ENCODE measurements at places on chromosomes 1 and 21. TPM values are rescaled to one million over a fixed set of nuclear protein-coding genes. Genes with fewer than 3 reads are reported as not detected.
A peak's percentile ranks its signal among the peaks of the same experiment; 100 is the strongest.

SLC44A5 gene
- 3.4 TPM for total RNA-seq

OR2AJ1 gene
- total RNA-seq: not detected

MMEL1 gene
- total RNA-seq: not detected

GPR37L1 gene
- total RNA-seq: not detected

LCE3D gene
- not detected for total RNA-seq

CCDC24 gene
- total RNA-seq: 4.2 TPM

SPATA17 gene
- 0.36 TPM for total RNA-seq

GRCh38 chr1:84540759-84541158 lies 33.5 kb downstream of the CTBS start:
- H3K36me3 ChIP-seq: no peaks in the 10 kb centered on the region
- H3K4me3 ChIP-seq: no peak overlapping the region
- no peak for DNase-seq
- H3K27me3 ChIP-seq: peaks cover 1% of the 10 kb centered on the region
- H3K4me1 ChIP-seq: no peaks in the 10 kb centered on the region

GRCh38 chr1:147741065-147741464 lies 19.3 kb downstream of the GJA5 start:
- no peak overlapping the region for H3K4me3 ChIP-seq
- H3K36me3 ChIP-seq: peaks cover 4% of the 10 kb centered on the region
- H3K4me1 ChIP-seq: peaks cover 21% of the 10 kb centered on the region
- H3K27me3 ChIP-seq: no peaks in the 10 kb centered on the region

- H3K4me1 ChIP-seq: peaks cover 2% of the 10 kb centered on the region
- H3K36me3 ChIP-seq: no peaks in the 10 kb centered on the region
- no peak overlapping the region for H3K4me3 ChIP-seq
- no peak overlapping the region for H3K27ac ChIP-seq
- peaks cover 4% of the 10 kb centered on the region for H3K27me3 ChIP-seq
Observed at GRCh38 chr1:221532071-221532773, 209.7 kb downstream of the DUSP10 start.

DNA sequence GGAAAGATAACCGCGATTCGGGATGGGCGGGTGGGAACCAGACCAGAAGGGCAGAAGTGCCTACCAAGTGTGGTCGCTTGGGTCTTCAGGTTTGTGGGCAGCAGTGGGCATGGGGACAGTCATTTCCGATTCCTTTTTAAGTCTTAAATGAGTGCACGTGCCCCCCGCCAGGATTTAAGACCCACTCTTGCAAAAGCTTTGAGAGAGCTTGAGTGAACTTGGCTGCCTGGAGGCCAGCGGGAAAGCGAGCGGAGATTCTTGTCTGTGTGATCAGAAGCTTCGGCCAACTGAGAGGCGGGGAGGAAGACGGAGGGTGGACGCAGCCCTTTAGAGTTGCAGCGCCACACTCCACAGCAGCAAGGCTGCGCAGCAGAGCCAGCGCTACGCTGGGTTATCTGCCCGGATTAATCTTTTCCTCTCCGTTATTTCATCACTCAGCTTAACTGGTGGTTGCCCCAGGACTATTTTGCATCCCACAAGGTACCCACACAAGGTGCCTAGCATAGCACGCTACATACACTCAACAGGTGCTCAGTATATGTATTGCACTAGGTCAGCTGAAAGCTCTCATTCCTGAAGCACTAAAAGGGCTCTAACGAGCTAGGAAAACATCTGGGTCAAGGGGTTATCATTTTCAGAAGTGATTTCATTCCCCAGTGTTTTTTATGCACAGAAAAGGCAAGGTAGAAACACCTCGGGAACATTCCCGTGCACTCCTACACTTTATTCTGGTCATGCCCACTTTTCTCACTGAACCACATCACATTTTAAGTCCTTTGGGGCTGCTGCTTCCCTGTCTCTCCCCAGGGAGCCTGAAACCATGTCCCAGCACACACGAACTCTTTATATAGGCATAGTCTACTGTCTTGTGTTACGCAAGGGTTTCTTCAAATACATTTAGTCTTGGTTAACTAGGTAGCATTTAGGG lies 1.5 kb upstream of the BATF3 start:
- no peak overlapping the region for H3K4me3 ChIP-seq
- peaks cover 10% of the 10 kb centered on the region for H3K4me1 ChIP-seq
- peaks cover 5% of the 10 kb centered on the region for H3K36me3 ChIP-seq
- H3K27ac ChIP-seq: no peak overlapping the region
- peak; percentile 47 for DNase-seq
- H3K27me3 ChIP-seq: peaks cover 14% of the 10 kb centered on the region

- H3K36me3 ChIP-seq: no peaks in the 10 kb centered on the region
- H3K27ac ChIP-seq: no peak overlapping the region
- peaks cover 6% of the 10 kb centered on the region for H3K4me1 ChIP-seq
- DNase-seq: no peak
- peaks cover 2% of the 10 kb centered on the region for H3K27me3 ChIP-seq
Observed at GRCh38 chr1:24778141-24778540, 32.9 kb downstream of the CLIC4 start.

GRCh38 chr1:202202500-202203168 lies 9.0 kb downstream of the LGR6 start:
- H3K4me1 ChIP-seq: no peaks in the 10 kb centered on the region
- DNase-seq: no peak
- no peaks in the 10 kb centered on the region for H3K36me3 ChIP-seq
- H3K27me3 ChIP-seq: peaks cover 5% of the 10 kb centered on the region
- H3K4me3 ChIP-seq: no peak overlapping the region

DNA sequence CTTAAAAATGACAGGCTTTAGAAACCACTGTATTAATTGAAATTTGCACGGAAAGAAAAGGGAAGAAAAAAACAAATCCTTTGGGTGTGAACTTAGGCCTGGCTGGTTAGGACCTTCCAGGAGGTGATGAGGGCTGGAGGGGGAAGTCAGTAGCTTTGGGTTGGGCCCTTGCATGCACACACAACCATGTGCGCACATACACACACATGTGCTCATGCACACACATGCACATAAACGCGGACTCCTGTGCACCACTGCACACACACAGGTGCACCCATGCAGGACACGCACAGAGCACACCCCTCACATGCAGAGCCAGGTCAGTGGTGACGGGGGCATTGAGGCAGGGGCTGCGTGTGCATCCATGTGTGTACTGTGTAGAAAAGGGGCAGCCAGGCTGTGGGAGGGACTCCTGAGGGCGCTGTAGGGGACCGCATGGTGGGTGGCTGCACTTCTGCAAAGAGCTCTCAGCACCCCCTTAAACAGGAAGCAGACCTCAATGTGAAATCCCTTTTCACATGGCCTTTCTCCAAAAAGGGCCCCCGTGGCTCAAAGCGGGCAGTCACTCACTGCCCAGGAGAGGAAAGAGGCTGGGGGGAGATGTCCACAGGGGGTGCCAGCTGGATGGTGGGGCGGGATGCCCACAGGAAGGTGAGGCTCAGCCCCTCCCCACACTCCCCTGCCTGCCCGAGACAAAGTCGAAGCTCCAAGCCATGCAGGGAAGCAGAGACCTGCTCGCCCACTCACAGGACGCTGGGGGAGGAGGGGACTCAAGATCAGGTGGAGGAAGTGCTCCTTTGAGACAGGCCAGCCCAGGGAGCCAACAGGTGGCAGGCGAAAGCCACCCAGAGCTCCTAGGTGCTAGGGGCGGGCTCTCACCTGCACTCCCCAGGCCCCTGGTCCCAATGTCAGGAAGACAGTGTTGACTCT lies 95.2 kb downstream of the ITPKB start:
- no peak for DNase-seq
- peaks cover 48% of the 10 kb centered on the region for H3K36me3 ChIP-seq
- H3K4me1 ChIP-seq: peaks cover 32% of the 10 kb centered on the region
- peaks cover 20% of the 10 kb centered on the region for H3K27me3 ChIP-seq

GRCh38 chr1:182643699-182644098 lies 39.5 kb upstream of the RGS16 start:
- H3K27ac ChIP-seq: no peak overlapping the region
- H3K4me1 ChIP-seq: peaks cover 3% of the 10 kb centered on the region
- no peak overlapping the region for H3K4me3 ChIP-seq
- H3K36me3 ChIP-seq: peaks cover 7% of the 10 kb centered on the region

DNA sequence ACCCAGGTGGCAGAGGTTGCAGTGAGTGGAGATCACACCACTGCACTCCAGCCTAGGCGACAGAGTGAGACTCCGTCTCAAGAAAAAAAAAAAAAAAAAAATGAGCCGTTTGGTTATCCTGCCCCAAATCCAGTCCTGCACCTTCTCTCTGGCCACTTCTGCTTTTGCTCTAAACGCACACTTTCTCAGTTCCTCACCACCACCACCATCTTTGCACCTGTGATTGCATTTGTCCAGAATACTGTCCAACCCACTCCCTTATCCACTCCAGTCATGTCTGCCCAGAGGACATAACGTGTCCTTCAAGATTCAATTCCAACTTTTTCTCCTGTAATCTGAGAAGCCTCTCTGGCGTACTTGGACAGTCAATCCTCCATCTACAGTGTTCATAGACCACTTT lies 2.2 kb upstream of the NEK2 start:
- H3K4me1 ChIP-seq: peaks cover 2% of the 10 kb centered on the region
- H3K36me3 ChIP-seq: no peaks in the 10 kb centered on the region
- no peak overlapping the region for H3K27ac ChIP-seq
- no peak for DNase-seq
- H3K4me3 ChIP-seq: no peak overlapping the region

DNA sequence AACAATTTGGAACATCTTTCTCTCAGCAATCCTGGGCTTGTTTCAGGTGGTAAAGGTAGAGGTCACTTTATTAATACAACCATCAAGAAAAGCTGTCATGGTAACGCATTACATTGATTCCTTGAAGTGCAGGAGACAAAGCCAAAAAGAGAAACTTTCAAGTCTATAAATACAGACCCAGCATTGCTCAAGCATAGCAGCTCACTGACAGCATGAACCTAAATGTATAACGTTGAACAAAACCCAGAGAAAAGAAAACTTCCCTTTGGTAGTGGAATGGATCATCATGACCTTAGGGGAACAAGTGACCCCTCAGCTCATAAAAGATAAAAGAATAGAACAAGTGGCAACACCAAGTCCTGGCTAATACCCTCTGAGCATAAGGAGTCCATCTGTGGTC lies 332.2 kb downstream of the NTNG1 start:
- peaks cover 2% of the 10 kb centered on the region for H3K4me1 ChIP-seq
- no peaks in the 10 kb centered on the region for H3K36me3 ChIP-seq
- H3K4me3 ChIP-seq: no peak overlapping the region
- no peak for DNase-seq

DNA sequence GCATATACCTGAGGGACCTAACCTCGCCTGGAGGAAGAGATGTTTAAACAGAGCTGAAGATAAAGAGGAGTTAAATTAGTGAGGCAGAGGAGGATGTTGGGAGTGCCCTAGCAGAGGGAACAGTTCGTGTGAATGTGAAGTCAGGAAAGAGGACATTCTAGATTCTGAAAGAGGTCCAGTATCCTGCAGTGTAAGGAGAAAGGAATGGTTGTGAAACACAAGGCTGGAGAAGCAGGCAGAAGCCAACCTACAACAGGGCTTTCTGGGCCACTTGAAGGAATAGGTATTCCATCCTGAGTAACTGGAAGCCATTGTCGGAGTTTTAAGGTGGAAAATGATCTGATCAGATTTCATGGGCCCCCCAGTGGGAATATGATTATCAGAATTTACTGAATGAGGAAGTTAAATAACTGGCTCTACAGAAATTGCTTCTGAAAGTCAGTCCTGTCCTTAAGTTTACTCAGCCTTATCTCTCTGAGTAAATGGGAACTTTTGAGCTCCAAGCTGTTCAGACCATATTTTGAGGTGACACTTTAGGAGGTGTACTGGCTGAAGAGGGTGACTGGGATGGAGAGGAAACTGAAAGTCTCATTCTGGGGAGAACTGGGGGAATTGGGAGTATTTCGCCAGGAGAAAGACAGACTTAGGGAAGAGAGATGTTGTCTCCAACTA lies 24.4 kb upstream of the FAAH start:
- no peak for DNase-seq
- peaks cover 3% of the 10 kb centered on the region for H3K27me3 ChIP-seq
- no peak overlapping the region for H3K27ac ChIP-seq
- peaks cover 16% of the 10 kb centered on the region for H3K36me3 ChIP-seq

DNA sequence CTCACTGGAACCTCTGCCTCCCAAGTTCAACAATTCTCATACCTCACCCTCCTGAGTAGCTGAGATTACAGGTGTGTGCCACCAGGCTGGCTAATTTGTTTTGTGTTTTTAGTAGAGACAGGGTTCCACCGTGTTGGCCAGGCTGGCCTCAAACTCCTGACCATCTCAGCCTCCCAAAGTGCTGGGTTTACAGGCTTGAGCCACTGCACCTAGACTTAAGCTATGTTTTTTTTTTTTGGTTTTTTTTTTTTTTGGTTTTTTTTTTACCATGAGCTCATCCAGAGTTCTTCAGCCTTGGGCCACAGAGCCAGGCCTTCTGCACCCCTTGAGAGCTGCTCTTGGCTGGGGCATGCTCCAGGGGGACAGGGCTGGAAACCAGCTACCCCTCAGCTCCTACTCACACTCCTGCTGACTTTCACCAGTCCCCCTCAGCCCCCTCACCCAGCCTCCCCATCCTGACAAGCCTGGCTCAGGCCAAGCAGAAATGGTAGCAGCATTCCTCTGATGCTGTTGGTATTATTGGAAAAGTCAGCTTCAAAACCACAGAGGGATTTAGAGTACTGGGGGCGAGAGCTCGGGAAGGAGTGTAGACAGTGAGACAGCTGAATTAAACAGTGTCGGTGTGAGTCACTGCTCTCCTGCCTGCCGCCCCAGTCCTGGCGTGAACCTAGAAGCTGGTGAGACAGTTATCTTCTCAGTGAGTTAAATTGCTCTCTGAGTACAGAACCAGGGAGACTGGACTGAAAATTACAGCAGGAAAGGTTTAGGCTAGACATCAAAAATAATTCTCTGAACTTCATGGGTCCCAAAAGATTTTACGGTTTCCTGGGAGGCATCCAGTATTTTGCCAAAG lies 63.7 kb downstream of the NAV1 start:
- no peak overlapping the region for H3K4me3 ChIP-seq
- no peak overlapping the region for H3K27ac ChIP-seq
- H3K4me1 ChIP-seq: peaks cover 38% of the 10 kb centered on the region

DNA sequence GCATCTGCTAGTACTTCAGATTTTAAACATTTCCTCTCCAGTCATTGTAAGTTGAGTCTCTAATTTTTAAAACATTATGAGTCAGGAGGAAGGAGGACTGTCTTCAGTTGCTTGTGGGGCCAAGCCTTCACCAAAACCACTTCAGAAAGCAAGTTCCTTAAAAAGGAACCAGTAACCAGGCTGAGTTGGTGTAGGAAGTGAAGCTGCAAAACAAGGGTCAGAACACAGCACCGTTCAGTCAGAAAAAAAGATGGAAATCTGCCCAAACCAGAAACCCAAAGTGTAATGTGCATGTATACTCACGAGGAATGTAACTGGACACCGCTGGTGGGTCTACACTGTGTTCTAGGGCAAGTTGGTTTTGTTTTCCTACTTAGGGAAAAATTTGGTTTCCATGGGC lies 402.1 kb downstream of the SETD4 start:
- no peak overlapping the region for H3K4me3 ChIP-seq
- H3K27me3 ChIP-seq: peaks cover 1% of the 10 kb centered on the region
- no peak overlapping the region for H3K27ac ChIP-seq
- H3K4me1 ChIP-seq: no peaks in the 10 kb centered on the region
- no peak for DNase-seq
